NCI-H2029 (cell line): ENCODE measurements at places on chromosomes 2 and 18.

DNA sequence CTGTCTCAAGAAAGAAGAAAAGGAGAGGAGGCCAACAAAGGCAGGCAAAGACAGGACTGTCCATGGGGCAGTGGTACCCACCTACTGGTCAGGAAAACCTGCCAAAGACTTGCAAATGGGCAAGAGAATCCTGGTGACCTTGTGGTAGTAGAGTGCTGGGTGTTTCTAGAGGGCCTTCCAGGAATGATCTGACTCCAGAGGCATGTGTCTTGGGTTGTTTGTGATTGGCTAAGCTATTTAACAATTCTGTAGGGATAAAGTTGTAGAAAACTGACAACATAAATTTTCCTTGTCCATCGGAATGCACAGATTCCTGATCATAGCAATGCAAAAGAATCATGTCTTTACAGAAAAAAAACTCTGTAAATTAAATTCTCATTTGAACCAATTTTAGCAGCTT, 68.5 kb upstream of the ZNF532 start:
- DNase-seq = no peak

DNA sequence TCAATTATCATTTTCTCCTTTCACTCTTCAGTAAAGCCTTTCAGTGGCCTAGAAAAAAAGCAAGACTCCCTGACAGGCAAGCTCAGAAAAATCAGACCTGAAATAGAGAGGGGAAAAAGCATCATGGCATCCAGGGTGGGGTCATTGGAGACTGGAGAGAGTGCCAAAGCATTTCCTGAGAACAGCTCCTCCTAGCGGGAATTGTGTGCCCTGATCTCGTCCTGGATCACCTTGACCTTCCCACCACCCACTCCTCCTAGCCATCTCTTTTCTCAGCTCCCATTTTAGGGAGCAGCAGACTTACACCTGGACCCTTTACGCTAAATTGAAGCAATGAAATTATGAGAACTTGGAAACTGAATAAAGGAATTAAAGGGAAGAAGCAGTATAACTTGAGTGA, 176.6 kb downstream of the VWC2L start:
- DNase-seq = no peak

- DNase-seq = no peak
Observed at GRCh38 chr2:154814856-154815255, 116.4 kb downstream of the KCNJ3 start.

GRCh38 chr2:173553593-173553992, 198.9 kb downstream of the CDCA7 start:
- DNase-seq = no peak

DNA sequence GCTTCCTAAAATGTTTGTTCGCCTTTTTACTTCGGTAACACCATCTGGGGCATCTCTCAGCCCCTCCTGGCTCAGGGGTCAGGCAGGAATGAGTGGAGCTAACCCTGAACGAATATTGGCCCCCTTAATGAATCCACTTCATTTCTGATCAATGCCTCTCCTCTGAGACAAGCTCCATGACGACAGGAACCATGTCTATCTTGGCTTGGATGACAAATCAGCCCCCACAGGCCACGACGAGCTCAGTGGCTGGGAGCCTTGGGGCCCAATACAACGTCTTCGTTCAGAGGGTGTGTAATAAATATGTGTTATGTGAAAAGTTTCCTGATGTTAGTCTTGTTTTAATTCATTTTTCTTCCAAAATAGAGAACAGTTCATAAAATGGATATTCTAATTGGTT, 133.0 kb downstream of the COL6A3 start:
- DNase-seq = no peak

- no peak for DNase-seq
Observed at GRCh38 chr2:172464400-172465129, 37.2 kb downstream of the ITGA6 start.

- DNase-seq = no peak
Observed at GRCh38 chr18:22320771-22321170, 96.9 kb downstream of the CTAGE1 start.

DNA sequence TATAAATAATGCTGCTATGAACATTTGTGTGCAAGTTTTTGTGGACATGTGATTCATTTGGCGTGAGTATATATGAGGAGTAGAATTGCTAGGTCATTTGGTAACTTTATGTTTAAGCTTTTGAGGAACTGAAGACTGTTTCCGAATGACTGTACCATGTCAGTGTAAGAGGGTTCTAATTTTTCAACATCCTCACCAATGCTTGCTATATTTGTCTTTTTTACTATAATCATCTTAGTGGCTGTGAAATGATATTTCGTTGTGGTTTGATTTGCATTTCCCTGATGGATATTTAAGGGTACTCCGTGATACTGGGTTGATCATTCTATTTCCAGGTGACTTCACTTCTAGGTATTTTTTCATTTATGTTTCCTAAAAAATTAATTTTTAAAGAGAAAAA, 241.1 kb downstream of the BCL2 start:
- DNase-seq = no peak

- DNase-seq = no peak
Observed at GRCh38 chr2:237500681-237501424, 13.8 kb downstream of the MLPH start.

GRCh38 chr2:16284941-16285625, 344.7 kb downstream of the MYCN start:
- DNase-seq = no peak

- no peak for DNase-seq
Observed at GRCh38 chr2:221204699-221205098, 367.4 kb downstream of the EPHA4 start.

- DNase-seq = no peak
Observed at GRCh38 chr2:2899826-2900225, 477.8 kb downstream of the EIPR1 start.

DNA sequence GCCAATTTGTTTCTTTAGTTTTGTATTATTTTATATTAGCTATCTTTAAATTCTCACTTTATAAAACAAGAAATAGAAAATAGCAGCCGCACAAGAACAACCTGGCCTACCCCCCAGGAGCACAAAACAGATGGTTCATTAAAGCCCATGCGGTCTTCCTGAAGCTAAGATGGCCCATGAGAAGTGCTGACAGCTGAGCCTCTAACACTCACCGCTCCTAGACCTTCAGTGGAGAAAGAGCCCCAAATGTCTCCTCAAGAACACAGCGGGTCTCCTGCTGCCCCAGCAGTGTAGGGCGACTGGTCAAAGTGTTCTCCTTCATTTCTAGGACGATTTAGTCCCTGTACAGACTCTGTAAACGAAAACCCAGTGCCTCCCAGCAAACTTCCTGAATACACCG, 45.1 kb downstream of the LPIN2 start:
- DNase-seq = no peak

DNA sequence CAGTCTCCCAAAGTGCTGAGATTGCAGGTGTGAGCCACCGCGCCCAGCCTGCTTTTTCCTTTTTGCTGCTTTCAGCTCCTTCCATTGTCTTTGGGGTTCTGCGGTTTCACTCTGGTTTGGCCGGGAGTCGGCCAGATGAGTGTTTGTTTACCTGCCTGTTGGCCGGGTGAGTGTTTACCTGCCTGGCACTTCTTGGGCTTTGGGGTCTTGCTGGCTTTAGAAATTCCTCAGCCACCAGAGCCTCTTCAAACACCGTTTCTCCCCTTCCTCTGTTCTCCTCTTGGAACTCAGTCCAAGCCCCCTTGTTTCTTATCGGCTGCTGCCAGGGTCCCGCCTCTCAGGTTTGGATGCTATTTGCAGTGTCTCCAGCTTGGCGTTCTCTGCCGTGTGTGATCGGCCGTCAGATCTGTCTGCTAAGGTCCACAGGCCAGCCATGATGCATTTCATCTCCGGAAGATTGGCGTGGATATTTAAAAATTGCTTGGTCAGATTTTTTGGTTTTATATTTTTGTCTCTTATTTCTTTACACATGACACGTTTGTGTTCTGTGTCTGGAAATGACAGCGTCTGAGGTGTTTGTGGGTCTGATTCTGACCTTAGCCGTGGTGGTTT, 14.2 kb upstream of the GAL3ST2 start:
- peak; percentile 78 for DNase-seq

- no peak for DNase-seq
Observed at GRCh38 chr2:151157000-151157735, 104.5 kb downstream of the RBM43 start.

DNA sequence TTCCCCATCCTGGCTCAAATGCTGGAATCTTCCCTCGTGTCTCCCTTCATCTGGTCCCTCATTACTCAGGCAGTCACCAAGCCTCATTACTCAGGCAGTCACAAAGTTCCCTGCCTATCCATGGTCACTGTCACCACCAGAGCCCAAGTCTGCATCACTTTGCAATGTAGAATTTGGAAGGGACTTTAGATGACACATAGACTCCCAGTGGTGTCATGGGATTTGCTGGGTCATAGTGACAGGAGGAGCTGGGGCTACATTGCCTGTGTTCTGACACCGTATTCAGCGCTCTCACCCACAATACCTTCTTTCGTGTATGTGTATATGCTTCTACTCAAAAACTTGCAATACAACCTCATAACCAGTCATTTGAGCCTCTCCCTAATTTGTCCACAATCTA, 2.1 kb upstream of the EMILIN1 start:
- DNase-seq = no peak

DNA sequence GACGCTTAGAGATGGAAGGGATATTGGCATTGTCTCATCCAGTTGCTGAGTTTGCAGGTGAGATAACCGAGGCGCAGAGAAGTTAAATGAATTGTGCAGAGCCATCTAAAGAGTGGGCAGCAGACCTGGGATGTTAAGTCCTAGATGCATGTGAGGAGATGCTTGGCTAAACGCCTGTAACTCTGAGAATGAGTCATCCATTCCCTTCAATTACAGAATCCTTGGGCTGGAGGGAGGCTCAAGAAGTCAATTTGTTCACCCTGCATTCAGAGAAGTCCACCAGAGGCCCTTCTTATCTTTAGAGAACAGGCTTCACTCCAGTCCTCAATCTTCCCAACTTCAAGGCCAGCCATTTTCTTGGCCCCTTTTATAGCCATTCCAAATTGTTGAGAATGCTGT, 1.6 kb downstream of the EHD3 start:
- DNase-seq = no peak

DNA sequence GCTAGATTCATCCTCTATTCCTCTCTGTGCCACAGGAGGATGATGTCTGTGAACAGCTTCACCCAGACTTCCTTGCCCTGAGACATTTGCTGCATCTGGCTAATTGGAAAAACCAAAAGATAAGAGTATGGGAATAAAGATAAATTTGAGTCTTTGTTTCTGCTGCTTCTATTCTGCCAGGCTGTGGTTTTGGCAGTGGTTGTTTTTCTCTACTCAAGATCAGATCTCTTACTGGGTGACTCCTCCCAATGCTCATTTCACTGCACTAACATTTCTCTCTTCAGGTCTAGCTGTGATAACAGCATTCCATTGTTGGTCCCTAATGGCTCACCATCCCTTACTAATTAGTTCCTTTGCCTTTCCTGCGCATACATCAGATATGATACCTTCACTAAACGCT, 89.5 kb downstream of the CALCRL start:
- no peak for DNase-seq

GRCh38 chr2:37920570-37920969, 4.5 kb upstream of the RMDN2 start:
- no peak for DNase-seq

GRCh38 chr18:50796495-50796894, 23.3 kb downstream of the MRO start:
- DNase-seq = no peak

DNA sequence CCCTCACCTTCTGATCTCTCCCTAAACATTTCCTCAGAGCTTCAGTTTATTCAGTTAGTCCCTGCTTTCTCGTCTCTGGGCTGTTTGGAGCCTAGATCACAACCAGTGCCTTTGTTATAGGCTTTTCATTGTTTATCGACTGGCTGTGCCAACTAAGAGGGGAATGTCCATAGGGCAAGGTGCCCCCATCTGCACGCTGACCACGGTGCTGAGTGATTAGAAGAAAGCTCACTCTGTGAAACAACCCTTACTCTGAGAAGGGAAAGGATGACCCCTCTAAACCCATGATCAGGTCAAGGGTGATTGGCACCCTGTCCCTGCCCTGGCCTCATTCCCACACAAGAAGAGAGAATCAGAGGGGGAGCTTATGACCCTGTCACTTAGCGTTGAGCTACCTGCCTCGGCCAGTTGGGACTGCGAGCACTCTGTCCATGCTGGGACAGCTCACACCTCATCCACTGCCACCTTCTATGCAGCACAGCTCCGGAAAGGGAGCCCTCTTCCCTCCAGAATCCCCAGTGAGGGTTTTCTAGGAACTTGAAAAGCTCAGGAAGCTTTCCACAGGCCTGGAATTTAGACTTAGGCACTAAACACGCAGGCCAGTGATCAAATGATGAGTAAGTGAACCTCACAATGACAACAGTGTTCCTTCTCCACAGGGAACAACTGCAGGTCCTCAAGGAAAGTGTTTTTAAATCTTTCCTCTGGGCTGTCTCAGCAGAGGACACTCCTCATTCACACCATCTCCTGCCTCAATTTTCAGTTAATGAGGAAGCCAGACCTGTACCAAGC, 2.3 kb upstream of the ACTG2 start:
- no peak for DNase-seq
